Aorta (tissue), 5 donors: ENCODE measurements at places on chromosomes 7 and 10. TPM values are rescaled to one million over a fixed set of nuclear protein-coding genes. Genes with fewer than 3 reads are reported as not detected.

DNA sequence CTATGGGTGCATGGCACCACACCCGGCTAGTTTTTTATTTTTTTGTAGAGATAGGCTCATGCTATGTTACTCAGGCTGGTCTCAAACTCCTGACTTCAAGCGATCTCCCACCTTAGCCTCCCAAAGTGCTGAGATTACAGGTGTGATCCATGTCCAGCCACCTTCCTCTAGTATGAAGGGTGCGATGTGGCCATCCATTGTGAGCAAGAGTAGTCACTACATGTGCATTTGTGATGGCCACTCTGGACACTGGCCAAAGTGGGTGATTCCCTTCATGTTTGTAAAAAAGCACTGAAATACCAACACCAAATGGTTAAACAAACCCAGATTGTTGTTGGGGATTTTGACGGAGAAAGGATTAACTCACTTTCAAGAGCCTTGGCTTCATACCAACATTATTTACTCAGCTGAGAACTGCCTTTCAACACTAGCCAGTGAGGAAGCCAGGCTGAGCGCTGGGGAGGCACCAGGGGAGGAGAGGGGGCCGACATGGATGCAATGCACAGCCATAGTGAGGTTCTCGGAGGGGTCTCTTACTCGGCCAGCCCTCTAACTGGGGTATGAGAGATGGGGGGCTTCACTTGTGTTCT is 198.1 kb upstream of the LYZL2 start:
- H3K4me1 ChIP-seq: no peaks in the 10 kb centered on the region
- H3K27me3 ChIP-seq: no peaks in the 10 kb centered on the region
- no peak overlapping the region for H3K4me3 ChIP-seq
- no peak overlapping the region for H3K27ac ChIP-seq
- DNase-seq: no peak
- H3K36me3 ChIP-seq: no peaks in the 10 kb centered on the region

The DNAJC12 gene
- 1.9 TPM for total RNA-seq

The NPFFR1 gene
- total RNA-seq: 0.03 TPM

The ADAM22 gene
- total RNA-seq: 6.0 TPM

The ZNF117 gene
- total RNA-seq: 28.0 TPM

- H3K4me1 ChIP-seq: no peaks in the 10 kb centered on the region
- H3K4me3 ChIP-seq: no peak overlapping the region
Measured at GRCh38 chr7:130452951-130453350, 12.1 kb upstream of the CEP41 start.

- H3K27me3 ChIP-seq: no peaks in the 10 kb centered on the region
- peaks cover 4% of the 10 kb centered on the region for H3K4me1 ChIP-seq
- no peak for DNase-seq
Measured at GRCh38 chr7:42928754-42929153, 3.2 kb downstream of the PSMA2 start.

- H3K36me3 ChIP-seq: no peaks in the 10 kb centered on the region
- peak overlapping the region; percentile 30 for H3K4me3 ChIP-seq
- H3K27me3 ChIP-seq: no peaks in the 10 kb centered on the region
- no peak overlapping the region for H3K27ac ChIP-seq
- no peaks in the 10 kb centered on the region for H3K4me1 ChIP-seq
Measured at GRCh38 chr7:149422914-149423301, 38.0 kb downstream of the ZNF777 start.

The PDE6C gene
- not detected for total RNA-seq

DNA sequence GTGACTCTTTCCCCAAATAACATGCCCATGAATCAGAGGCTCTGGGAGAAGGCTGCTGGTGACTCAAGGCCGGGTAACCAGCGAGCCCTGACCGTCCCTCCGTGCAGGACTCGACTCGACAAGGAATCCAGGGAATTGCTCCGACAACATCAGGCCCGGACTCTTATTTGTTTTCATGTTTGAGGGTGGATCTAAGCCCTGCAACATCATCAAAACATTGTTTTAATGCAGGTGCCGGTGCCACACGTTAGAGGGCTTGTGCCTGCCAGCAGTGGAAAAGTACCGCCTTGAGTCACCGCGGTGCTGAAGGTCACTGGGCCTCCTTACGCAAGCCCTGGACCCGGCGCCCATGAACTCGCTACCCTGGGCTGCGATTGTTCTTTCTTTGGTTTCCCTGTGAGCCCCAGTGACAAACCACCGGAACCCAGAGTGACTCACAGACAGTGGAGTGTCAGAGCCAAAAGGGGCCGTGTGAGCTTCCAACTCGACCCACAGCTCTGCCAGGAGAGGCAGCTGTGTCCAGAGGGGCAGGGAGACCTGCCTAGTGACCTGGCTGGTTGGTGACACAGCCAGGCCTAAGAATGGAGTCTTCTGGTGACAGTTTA is 139.4 kb upstream of the SHH start:
- H3K4me3 ChIP-seq: no peak overlapping the region
- no peaks in the 10 kb centered on the region for H3K36me3 ChIP-seq
- H3K4me1 ChIP-seq: no peaks in the 10 kb centered on the region
- no peak overlapping the region for H3K27ac ChIP-seq
- DNase-seq: no peak

DNA sequence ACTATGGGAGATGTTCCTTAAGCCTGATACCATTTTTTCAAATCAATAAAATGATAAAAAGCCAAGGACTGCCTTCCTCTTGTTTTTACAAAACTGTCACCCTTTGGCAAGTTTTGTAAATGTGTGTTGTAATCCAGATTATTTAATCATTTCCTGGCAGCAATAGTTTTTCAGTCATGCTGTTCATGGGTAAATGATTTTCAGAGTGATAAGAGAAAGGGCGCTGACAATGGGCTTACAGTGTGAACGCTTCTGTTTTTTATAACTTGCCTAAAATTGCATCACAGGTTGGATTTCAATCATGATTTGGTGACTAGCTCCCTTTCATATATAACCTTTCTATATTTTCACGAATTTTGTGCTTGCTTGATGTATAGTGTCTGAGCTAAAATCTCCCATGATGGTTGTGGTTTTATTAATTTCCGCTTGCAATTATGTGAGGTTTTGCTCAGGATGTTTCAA is 19.0 kb upstream of the DMBT1 start:
- H3K36me3 ChIP-seq: no peaks in the 10 kb centered on the region
- no peak for DNase-seq
- H3K27ac ChIP-seq: no peak overlapping the region
- no peaks in the 10 kb centered on the region for H3K27me3 ChIP-seq
- H3K4me3 ChIP-seq: no peak overlapping the region

The CALML3 gene
- total RNA-seq: not detected

The SPACDR gene
- total RNA-seq: 2.0 TPM

The RADIL gene
- total RNA-seq: 11.0 TPM

- no peaks in the 10 kb centered on the region for H3K36me3 ChIP-seq
- DNase-seq: peak; percentile 83
- no peak overlapping the region for H3K4me3 ChIP-seq
- peak overlapping the region; percentile 37 for H3K27ac ChIP-seq
- H3K4me1 ChIP-seq: peaks cover 3% of the 10 kb centered on the region
Measured at GRCh38 chr10:78552261-78552811, 516.4 kb upstream of the ZMIZ1 start.

GRCh38 chr7:47337531-47337930 is 244.4 kb downstream of the TNS3 start:
- H3K36me3 ChIP-seq: no peaks in the 10 kb centered on the region
- no peak overlapping the region for H3K4me3 ChIP-seq

GRCh38 chr7:82722946-82723345 is 279.4 kb upstream of the CACNA2D1 start:
- no peaks in the 10 kb centered on the region for H3K4me1 ChIP-seq
- no peak overlapping the region for H3K4me3 ChIP-seq
- no peaks in the 10 kb centered on the region for H3K36me3 ChIP-seq
- H3K27me3 ChIP-seq: no peaks in the 10 kb centered on the region
- no peak overlapping the region for H3K27ac ChIP-seq

- H3K27me3 ChIP-seq: no peaks in the 10 kb centered on the region
- DNase-seq: no peak
- no peak overlapping the region for H3K27ac ChIP-seq
- no peak overlapping the region for H3K4me3 ChIP-seq
- H3K4me1 ChIP-seq: peaks cover 5% of the 10 kb centered on the region
Measured at GRCh38 chr10:113056030-113056429, 106.0 kb downstream of the TCF7L2 start.

The CYP2C9 gene
- not detected for total RNA-seq

- no peaks in the 10 kb centered on the region for H3K36me3 ChIP-seq
- no peak overlapping the region for H3K4me3 ChIP-seq
- H3K27me3 ChIP-seq: no peaks in the 10 kb centered on the region
- H3K4me1 ChIP-seq: no peaks in the 10 kb centered on the region
- DNase-seq: no peak
Measured at GRCh38 chr7:39310699-39311098, 255.5 kb upstream of the YAE1 start.

The ATP6V0A4 gene
- total RNA-seq: not detected

DNA sequence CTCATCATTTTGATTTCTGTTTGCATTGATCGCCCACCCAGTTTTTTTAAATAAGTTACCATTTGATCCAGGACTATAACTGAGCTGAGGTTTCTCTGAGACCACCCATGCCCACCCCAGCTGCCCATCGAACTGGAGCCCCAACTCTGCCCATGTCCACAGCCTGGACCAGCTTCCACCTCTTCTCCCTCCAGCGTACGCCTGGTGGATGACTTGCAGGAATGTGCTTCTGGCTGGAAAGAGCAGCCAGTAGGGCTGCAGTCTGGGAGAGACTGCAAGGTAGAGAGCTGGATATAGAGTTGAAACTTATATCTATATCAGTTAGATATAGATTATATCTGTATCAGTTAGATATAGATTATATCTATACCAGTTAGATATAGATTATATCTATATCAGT is 25.8 kb upstream of the LRRC18 start:
- no peaks in the 10 kb centered on the region for H3K36me3 ChIP-seq
- no peaks in the 10 kb centered on the region for H3K27me3 ChIP-seq
- peak; percentile 28 for DNase-seq
- H3K4me1 ChIP-seq: no peaks in the 10 kb centered on the region
- no peak overlapping the region for H3K4me3 ChIP-seq

DNA sequence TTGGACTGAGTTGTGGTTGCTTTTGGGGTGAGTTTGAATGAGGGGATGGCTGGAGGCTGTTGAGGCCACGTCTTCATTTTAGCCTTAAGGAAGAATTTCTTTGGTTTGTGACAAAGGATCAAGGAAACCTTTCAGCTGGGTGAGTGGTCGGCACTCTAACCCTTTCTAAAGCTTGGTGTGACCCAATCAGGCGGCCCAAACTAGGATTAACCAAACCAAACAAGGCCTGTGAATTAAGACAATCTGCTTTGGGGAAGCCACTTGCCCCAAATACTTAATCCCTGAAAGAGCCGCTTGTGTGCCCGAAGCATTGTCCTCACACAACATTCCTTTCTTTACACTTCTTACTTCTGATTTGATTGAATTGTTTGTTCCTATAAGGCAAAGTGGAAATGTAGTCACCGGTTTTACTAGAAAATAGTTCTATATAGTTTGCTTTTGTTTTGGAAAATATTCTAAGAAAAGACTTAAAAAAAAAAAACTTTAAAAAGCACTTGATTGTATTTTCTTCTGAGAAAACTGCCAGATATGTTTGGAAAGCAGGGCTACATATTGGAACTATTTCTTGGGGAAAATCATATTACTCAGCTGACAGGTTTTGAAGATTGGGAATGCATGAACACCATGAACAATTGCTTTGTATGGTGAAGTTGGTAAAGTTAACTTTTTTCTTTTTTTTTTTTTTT is 272.4 kb upstream of the BMPER start:
- no peaks in the 10 kb centered on the region for H3K36me3 ChIP-seq
- no peak for DNase-seq
- H3K27ac ChIP-seq: no peak overlapping the region
- H3K4me1 ChIP-seq: no peaks in the 10 kb centered on the region
- H3K27me3 ChIP-seq: no peaks in the 10 kb centered on the region

The SORBS1 gene
- total RNA-seq: 591 TPM

DNA sequence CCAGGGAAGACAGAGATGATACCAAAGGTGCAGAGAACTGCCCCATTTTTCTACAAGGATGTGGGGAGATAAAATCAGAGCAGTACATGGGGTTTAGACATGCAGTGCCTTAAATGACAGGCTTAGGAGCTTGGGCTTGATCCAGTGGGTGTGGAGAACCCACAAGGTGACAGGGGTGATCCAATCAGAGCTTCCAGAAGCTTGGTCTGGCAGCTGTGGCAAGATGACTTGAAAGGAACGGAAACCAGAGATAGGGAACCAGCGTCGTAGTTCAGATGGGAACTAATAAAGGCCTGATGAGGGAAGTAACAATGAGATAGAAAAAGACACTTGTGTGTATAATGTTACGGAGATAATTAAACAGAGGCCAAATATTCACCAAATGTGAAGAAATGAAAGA is 80.7 kb downstream of the SLC37A3 start:
- H3K27me3 ChIP-seq: no peaks in the 10 kb centered on the region
- H3K4me1 ChIP-seq: no peaks in the 10 kb centered on the region
- H3K4me3 ChIP-seq: no peak overlapping the region
- H3K27ac ChIP-seq: no peak overlapping the region
- H3K36me3 ChIP-seq: no peaks in the 10 kb centered on the region

- H3K4me3 ChIP-seq: no peak overlapping the region
- no peaks in the 10 kb centered on the region for H3K27me3 ChIP-seq
Measured at GRCh38 chr7:74464931-74465886, 11.5 kb downstream of the GTF2IRD1 start.

The HOXA10 gene
- total RNA-seq: 1.5 TPM

- no peaks in the 10 kb centered on the region for H3K36me3 ChIP-seq
- no peaks in the 10 kb centered on the region for H3K4me1 ChIP-seq
- H3K27me3 ChIP-seq: no peaks in the 10 kb centered on the region
- no peak overlapping the region for H3K27ac ChIP-seq
Measured at GRCh38 chr10:12644380-12645144, 295.2 kb downstream of the CAMK1D start.

DNA sequence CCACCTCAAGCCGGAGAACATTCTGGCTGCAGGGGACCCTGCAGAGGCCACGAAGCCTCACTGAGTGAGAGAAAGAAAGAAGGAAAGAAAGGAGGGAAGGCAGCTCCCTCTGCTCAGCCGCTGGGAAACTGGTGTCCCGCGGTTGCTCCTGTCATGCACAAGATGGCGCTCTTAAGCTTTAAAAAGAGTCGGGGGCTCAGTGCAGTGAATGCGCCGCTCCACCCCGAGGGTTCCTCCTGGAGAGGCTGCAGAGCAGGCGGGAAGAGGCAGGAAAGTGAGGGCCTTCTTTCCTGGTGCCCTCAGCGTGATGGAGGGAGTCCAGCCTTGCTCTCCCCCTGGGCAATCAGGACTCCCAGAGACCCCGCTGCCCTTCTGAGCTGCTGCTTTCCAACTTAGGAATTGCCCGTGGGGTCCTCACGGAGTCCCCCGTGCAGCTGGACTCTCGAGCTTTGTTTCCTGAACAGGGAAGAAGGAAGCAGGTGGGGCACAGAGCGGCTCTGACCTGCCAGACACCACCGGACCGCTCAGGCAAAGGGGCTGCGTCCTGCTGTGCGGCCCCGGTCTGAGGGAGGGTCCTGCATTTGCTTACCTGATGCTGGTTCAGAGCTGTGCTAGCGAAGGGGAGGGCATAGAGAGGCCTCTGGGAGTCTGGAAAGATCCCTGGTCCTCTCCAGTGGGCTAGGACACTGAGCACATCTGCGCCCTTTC is 141.9 kb upstream of the MKI67 start:
- H3K36me3 ChIP-seq: no peaks in the 10 kb centered on the region
- H3K4me1 ChIP-seq: no peaks in the 10 kb centered on the region
- no peak overlapping the region for H3K27ac ChIP-seq
- H3K27me3 ChIP-seq: no peaks in the 10 kb centered on the region
- DNase-seq: no peak
